ENCODE measurements at places on chromosomes 16 and 17.

GRCh38 chr16:102060-102855, 24.2 kb downstream of the MPG start:
- DNase-seq = no peak

- no peak for DNase-seq
These were observed 11.7 kb upstream of the MAF start for GRCh38 chr16:79612207-79612606.

- DNase-seq = no peak
These were observed 22.2 kb upstream of the CDH8 start for GRCh38 chr16:62058412-62058811.

DNA sequence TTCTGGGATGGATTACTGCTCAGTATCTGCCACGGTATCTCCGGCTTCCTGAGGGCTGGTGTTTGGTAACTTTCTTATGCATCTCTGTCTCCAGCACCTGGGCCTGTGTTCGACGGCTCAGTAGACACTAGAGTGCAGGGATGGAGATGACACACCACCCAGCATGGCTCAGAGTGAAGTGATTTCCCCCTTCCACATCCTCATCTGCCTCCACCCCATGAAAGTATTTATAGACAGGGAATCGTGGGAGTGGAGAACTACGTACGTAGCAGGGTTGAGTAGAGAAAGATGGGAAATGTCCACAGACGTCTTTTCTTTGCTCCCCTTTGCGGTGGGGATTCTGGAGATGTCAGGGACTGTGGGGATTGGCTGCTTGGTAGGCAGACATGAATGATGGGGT, 11.8 kb upstream of the SLC25A19 start:
- DNase-seq = no peak

GRCh38 chr17:77205396-77206125, 64.8 kb downstream of the SEC14L1 start:
- DNase-seq = no peak

GRCh38 chr16:21239646-21240045, 6.1 kb downstream of the ANKS4B start:
- no peak for DNase-seq

GRCh38 chr16:66205287-66206231, 160.9 kb upstream of the CDH5 start:
- no peak for DNase-seq

GRCh38 chr17:32483451-32484019, 3.3 kb upstream of the CDK5R1 start:
- DNase-seq = no peak

GRCh38 chr17:43853546-43853945, 6.6 kb downstream of the CD300LG start:
- DNase-seq = no peak

DNA sequence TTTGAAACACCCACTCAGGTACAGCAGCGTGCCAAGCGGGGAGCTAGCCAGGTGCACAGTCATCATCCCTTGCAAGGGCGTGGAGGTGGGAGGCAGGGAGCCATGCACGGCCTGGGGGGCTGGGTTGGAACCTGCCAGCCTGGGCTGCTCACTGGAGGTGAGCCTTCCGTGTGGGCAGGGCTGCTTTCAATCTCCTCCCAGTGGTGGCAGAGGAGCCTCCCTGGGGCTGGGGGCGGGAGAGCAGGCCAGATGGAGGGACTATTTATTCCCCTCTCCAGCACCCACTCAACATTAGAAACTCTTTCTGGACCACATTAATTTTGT, 90.3 kb downstream of the KATNIP start:
- no peak for DNase-seq

GRCh38 chr16:10376229-10376628, 9.6 kb upstream of the ATF7IP2 start:
- no peak for DNase-seq

- no peak for DNase-seq
These were observed 13.3 kb upstream of the PAFAH1B1 start for GRCh38 chr17:2580151-2580550.

- no peak for DNase-seq
These were observed 69.8 kb downstream of the METRNL start for GRCh38 chr17:83149029-83149725.

- no peak for DNase-seq
These were observed at the start of gene GJD3 for GRCh38 chr17:40364121-40364861. GJD3 (minus strand) TSS chr17:40364737; CDS start chr17:40363815, 922 bp downstream.

DNA sequence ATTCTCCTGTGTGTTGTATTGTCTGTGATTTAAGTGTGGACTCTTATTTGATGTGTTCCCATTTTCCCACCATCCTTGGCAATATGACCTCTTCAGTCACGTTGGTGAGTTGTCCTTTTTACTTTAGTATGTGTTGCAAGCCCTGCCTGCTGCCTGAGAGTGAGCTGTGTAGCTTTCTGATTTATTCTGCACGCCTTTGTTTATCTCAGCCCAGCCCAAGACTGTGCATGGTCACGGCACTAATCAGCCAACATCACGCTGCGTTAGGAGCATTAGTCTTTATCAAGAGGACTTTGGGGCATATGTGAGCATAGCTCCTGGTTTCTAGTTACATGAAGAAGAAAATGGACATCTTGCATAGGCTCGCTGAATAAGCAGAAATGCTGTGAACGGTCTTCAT, 6.0 kb downstream of the TOM1L1 start:
- DNase-seq = no peak

GRCh38 chr17:68849673-68850610, 105.2 kb downstream of the ABCA8 start:
- DNase-seq = no peak

- DNase-seq = no peak
These were observed 4.0 kb downstream of the CRYBA1 start for GRCh38 chr17:29250666-29251065.

- DNase-seq = no peak
These were observed at the start of gene RPH3AL for GRCh38 chr17:352421-353212. RPH3AL (minus strand) TSS chr17:352807; CDS start chr17:327543, 25,264 bp downstream.

DNA sequence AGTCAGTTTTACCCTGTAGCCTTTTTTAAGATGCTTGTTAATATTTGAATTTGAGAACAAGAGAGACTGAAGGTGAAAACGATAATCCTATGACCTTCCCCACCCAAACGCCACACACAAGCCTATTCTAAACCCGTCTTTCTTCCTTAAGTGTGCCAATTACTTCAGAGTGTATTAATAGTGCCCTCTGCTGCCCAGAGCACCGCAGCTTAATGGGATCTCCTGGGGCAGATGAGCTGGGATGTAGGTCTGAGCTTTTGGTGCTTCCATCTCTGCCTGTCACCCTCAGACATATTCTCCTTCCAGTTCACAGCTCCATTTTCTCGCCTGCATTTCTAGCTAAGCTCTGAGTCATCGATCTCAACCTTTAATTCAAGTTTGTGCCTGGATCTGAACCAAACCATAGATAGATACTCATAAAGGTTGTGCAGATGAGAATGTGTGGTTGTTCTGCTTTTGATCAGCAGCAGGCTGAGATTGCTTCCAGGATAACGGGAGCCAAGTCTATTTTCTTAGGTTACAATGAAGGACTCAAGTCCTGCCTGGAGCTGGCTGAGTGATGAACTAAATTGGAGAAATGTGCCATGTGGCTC, 46.4 kb upstream of the CDH13 start:
- DNase-seq = no peak

DNA sequence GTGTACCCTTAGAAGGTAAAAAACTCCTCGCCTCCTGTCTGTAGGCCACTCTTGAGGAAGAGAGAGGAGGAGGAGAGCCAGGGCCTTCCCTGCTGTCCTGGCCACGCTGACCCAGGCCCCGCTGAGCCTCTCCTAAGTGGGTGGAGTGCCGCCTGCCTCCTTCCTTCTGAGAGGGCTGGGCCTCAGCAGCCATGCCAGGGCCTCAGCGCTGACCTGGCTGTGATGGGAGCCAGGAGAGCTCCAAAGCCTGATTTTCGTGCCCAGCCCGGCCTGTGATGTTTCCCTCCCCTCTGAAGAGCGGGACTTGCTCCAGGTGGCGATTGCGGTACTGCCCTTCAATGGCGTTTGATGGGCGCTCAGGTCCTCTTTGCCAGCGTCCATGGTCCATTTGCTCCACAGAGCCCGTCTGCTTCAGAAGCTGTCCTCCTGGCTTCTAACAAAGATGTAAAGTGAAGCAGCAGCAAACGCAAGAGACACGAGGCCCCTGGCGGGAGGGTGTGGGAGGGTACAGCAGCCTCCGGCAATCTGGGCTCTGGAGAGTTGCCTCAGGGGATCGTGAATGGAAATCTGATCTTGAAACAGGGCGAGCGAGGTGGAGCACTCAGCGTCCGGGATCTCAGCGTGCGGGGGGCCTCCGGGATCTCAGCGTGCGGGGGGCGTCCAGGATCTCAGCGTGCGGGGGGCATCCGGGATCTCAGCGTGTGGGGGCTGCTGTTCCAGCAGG, 93.5 kb downstream of the NPIPB11 start:
- no peak for DNase-seq

DNA sequence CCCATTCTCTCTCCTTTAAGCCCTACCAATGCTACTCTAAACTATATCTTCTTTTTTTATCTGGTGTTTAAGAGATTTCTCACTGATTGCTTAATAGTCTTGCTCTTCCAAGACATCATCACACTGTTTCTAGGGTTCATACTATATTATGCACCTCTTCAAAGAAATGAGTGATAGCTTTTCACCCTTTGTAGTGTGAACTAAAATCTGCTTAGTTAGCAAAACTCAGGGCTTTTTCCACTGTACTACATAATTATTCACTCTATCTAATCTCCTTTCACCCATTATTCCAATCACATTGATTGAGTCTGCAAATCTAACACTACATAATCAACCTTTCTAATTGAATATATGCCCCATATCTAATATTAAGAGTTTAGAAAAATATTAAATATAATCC, 456.0 kb upstream of the SOX9 start:
- no peak for DNase-seq

- no peak for DNase-seq
These were observed 10.4 kb downstream of the MILR1 start for GRCh38 chr17:64459284-64459747.

- no peak for DNase-seq
These were observed 289.4 kb downstream of the ABCC12 start for GRCh38 chr16:47866423-47866822.

DNA sequence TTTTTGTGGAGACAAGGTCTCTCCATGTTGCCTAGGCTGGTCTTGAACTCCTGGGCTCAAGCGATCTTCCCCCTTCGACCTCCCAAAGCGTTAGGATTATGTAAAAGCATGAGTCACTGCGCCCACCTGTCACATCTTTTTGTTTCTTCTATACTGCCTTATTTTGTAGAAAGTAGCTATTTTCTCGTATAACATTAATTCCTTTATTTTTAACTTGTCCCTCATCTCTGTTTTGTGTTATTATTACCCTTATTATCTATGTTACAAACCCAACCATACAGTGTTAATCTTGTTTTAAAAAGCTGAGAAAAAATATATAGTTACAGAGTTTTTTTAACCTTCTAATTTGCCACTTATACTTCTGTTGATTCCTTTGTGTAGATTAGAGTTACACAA, 1.4 kb upstream of the TXNDC11 start:
- DNase-seq = no peak

- no peak for DNase-seq
These were observed 13.0 kb downstream of the CA10 start for GRCh38 chr17:52145476-52145875.

- DNase-seq = no peak
These were observed 50.4 kb upstream of the CIBAR2 start for GRCh38 chr16:85162478-85163277.

DNA sequence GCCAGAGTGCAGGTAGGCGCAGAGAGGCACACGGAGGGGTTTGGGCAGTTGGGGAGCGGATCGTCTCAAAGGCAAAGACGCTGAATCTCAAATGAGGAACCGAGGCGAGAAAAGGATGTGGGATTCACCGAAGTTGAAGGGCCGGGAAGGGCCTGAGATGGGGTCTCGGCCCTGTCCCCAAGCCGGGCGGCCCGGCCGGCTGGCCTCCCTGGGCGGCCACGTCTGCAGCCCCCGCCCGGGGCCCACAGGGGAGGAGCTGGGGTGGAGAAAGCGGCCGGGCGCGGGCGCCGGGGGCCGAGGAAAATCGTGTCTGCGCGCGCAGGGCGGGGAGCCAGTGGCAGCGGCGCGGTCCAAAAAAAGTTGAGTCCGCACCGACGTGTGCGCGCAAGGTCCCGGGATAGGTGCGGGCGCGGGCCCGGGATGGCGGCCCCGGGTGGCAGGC, 458 bp downstream of the SLC12A4 start:
- DNase-seq = peak; percentile 23

DNA sequence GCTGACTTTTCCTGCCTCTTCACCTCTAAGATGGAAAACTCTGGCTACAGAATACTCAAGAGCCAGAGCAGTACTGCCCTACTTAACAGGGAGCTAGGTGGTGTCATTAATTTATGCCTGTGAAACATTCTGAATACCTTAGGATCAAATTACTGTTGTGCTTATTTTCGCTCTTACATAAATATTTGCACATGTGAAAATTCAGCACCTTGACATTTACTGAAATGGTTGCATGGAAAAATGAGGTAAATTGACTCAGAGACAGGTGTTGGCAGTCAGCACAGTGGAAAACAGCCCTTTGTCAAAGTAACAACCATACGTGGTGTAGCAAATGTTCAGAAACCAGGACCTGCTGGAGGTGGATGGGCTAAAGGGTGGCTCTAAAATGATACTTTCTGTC, 193.6 kb downstream of the CDH8 start:
- no peak for DNase-seq

- DNase-seq = no peak
These were observed 14.7 kb downstream of the DRC3 start for GRCh38 chr17:17987187-17987896.

DNA sequence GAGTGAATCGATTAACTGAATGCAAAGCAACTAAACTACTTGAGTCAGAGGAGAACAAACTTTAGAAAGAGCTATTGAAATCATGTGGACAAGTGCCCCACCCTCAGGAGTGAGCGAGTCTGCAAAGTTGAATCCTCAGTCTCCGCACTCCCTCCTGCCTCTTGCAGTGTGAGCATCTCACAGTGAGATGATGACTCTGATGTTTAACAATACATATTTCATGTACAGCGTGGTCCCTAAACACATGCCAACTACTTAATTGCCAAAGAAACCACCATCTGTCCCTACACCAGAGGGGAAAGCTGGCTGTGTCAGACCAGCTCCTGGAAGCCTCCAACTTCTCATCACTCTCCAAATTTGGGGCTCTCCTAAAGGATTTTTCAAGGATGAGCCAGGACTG, 31.2 kb downstream of the PIMREG start:
- no peak for DNase-seq

DNA sequence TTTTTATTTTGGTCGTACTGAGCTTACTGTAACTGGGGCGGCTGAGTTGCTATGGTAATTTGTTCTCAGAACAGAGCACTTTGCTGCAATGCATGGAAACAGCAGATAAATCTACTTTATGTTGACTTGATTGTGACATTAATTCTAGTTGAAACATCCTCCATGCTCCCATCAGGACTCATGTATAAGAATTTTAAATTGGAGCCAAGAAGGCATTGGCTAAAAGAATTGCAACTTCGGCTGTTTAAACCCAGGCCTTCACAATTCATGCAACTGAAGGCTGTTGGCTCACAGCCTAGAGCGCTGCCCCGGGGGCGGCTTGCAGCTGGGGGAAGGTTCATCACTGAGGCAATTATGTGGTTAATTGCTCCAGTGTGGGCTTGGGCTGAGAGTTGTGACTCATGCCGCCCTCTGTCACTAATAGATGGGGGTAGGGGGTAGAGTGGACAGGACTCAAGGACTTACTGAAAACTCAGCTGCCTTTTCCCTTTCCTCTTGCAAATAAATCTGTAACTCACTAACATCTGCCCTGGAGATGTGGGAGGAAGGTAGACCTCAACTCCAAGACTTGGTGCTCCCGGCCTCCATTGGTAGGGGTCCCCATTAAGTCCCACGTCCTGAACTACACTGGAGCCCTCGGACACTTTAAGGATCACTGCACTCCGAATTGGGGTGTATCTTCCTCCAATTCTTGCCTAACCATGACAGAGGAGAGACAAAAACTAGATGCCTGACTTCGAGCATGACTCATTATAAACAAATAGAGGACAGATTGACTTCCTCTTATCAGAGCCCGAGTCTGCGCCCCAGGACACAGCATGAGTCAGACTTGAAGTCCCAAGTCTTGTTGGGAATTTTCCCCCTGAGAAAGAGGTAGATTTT, 37.5 kb downstream of the ERCC4 start:
- DNase-seq = peak; percentile 7
